ENCODE measurements at places on chromosomes 2 and 18.

DNA sequence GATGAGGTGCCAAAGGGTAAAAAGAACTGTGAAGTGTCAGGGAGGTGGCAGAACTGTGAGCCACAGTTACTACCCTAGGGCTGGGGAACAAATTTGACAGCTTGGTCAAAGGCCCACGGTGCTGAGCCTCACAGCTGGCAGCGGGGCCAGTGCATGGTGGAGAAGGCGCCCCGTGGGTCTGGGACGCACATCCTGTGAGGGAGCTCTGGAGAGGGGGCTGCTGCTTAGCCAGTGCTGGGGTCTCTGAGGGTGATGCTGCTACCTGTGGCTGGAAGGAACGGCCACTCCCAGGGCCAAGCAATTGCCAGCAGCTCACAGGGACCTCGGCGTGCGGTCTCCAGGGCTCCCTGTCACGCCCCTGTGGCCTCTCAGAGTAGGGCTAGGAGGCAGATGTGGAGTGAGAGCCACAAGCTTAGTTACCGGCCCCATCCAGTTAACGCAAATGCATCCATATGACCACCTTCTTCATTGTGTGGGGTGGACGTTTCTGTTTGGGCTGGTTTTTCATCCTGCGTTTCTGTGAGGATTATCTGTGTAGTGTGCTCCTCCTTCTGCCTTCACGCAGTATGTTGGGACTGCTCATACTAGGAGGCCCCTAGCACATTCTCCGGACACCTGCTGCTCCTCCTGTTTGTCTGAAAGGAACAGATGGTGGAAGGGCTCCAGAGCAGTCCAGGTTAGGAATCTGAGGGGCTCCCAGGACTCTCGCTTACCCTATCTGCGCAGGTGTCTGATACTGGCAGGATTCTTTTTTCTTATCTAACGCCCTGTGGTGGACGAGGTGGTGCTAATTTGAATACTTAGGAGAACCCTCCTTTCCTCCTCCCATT is 26.0 kb downstream of the STK25 start:
- no peak for DNase-seq

GRCh38 chr2:9355716-9356115 is 67.6 kb downstream of the ITGB1BP1 start:
- DNase-seq, result no peak

GRCh38 chr18:34957119-34957863 is 83.9 kb upstream of the MAPRE2 start:
- DNase-seq, result no peak

GRCh38 chr2:237758185-237758584 is 40.4 kb upstream of the RBM44 start:
- DNase-seq, result no peak

GRCh38 chr18:79853303-79853992 is 55.7 kb downstream of the KCNG2 start:
- no peak for DNase-seq

DNA sequence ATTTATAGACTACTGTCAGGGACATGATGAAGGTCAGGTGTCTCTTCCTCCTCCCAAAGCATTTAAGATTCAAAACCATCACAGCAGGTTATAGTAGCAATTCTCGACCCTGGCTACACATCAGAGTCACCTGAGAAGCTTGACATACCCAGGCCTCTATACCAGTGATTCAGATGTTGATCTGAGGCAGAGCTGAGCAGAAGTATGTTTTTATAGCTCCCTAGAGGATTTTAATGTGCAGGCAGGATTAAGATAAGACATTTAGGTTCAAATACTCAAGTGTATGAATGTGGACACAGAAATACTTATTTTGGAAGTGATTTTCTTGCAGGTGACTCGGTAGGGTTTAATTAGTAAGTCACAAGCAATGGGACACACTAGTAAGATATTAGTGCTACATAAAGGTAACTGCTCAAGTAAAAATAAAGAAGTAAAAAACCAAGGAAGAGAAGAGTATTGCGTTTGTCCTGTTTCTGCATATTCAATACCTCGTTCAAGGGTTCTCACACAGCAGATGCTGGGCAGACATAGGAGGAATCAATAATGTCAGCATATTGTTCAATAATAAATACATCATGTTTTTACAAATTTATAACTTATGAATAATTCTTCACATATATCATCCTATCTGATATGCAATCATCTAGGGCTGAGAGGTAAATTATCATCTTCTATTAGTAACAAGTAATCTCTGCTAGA is 7.0 kb downstream of the GCFC2 start:
- DNase-seq, result no peak

All from NCI-H2081 treated with DMSO at 0.1 percent for 48 hours (cell line).